Activated T-helper 17 cell treated with anti-CD3 and anti-CD28 coated beads, Interleukin-2, amount 50 U/mL, for 72 hours (primary cell): ENCODE measurements at places on chromosomes 1 and 21.
A peak's percentile ranks its signal among the peaks of the same experiment; 100 is the strongest.

- no peak for ATAC-seq
Measured at GRCh38 chr1:71232166-71232763, 151.4 kb upstream of the ZRANB2 start.

GRCh38 chr1:245054105-245054504 is 100.7 kb upstream of the KIF26B start:
- ATAC-seq = no peak

DNA sequence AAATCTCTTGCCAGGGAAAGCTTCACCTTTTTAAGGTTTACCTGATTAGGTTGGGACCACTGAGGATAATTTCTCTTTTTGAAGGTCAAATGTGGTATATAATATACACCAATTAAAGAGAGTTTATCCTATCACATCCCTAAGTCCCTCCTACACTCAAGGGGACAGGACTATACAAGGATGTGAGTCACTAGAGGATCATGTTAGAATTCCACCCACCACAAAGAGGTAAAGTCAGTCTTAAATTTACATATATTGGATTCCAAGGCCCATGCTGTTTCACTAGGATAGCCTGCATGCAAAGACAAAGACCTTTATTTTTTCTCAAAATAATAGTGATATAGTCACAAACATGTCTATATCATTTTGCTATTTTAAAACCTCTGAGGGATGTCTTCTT is 164.4 kb downstream of the GIPC2 start:
- ATAC-seq = no peak

DNA sequence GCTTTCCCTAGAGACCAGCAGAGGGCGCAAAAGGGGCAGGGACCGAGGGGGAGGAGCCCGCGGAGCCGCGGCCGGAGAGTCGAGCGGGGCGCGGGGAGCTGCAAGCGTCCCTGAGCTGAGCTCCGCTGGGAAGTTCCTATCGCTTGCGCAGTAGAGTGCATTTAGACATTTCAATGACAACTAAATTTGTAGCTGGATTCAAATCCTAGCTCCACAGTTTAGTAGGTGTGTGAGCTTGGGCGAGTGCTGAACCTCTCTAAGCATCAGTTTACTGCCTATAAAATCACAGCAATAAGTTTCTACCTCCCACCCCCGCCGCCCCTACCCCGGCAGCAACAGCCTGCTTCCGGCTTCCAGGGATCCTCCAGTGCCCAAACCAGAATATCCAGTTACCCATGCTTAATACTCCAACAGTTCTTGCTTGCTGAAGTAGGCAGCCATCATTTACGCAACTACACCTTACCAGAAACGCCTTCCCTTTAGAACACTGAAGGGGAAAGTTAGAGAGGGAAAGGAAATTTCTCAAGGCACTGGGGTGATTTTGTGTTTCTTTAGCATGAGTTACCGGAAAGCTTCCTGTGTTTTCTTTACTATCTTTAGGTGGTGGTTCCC is 9.1 kb downstream of the TLR5 start:
- ATAC-seq = peak; percentile 85

- ATAC-seq = no peak
Measured at GRCh38 chr1:96684744-96685143, 36.8 kb upstream of the PTBP2 start.

GRCh38 chr1:57835620-57836019 is 411.8 kb upstream of the DAB1 start:
- no peak for ATAC-seq

- no peak for ATAC-seq
Measured at GRCh38 chr21:15206514-15206913, 141.7 kb upstream of the NRIP1 start.

- ATAC-seq = no peak
Measured at GRCh38 chr1:73310797-73311381, 887.1 kb downstream of the LRRIQ3 start.

- no peak for ATAC-seq
Measured at GRCh38 chr1:230359992-230360668, 66.0 kb downstream of the PGBD5 start.

- peak; percentile 70 for ATAC-seq
Measured at GRCh38 chr1:16162163-16162822, 6.4 kb upstream of the EPHA2 start.
